ENCODE measurements at places on chromosomes 13 and 19.

DNA sequence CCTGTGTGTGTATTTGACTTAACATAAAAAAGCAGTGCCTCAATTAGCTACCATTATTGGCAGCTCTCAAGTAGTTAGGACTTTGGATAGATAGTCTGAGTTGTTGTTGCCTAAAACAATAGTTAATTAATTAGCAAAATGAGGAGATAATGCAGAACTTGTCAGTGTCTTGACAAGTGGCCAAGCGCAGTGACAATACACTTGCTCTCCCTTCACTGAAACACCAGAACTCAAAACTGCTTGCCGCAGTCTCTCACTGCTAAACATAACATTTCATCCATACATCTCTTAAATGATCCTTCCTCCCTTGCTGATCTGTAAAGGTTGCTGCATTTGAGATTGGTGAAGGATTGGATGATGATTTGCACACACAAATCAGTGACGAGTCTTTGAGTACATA lies 61.7 kb downstream of the ARHGAP35 start:
- DNase-seq = no peak

DNA sequence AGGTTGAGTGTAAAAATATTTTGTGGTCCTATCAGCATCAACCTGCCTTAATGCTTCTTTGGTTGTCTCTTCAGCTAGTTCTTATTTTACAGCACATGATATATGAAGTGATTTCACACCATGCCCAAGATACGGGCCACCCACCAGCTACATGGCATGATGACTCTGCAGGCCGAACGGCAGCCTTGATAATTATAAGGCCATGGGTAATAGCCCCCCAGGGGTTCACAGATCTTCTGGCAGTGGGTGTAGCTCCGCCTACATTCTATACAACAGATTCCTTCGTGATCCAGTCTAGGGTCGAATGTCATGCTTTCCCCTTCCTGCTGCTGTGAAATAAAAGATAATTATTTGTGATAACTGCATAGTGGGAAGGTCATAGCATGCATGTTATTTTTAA lies 36.1 kb downstream of the CNMD start:
- no peak for DNase-seq

GRCh38 chr19:4264812-4265211 lies 14.3 kb upstream of the SHD start:
- DNase-seq = peak; percentile 5

DNA sequence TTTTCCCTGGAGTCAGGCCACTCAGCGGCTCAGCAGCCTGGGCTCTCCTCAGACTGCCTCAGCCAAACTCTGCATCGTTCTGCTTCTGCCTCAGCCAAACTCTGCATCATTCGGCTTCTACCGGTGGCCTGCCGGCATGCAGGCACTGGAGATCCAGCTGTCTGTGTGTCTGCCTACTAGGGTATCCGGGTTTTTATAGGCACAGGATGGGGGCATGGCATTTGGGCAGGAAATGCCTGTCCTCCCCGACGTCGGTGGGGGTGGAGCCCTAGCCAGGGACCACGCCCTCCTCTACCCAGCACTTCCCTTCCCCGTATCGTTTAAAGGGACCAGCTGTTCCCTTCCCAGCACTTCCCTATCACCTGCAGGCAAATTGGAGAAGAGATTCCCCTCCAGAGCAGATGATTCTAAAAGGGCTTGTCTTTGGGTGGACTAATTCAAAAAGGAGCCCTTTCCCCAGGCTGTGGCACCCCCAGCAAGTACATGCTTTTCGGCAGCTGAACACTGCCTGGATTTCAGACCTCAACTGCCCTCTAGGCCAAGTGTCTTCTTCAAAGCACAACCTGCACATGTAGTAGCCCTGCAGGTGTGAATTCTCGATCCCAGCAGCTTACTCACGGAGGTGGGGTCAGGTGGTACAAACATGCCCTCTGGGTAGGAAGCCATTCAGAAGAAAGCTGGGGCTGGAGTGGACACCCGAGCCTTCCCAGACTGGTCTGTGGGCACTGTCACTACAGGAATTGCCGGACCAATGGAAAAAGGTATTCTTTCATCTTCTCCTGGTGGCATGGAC lies 25.4 kb upstream of the GPR12 start:
- no peak for DNase-seq

GRCh38 chr19:44576843-44577565 lies 36.4 kb upstream of the IGSF23 start:
- DNase-seq = no peak

DNA sequence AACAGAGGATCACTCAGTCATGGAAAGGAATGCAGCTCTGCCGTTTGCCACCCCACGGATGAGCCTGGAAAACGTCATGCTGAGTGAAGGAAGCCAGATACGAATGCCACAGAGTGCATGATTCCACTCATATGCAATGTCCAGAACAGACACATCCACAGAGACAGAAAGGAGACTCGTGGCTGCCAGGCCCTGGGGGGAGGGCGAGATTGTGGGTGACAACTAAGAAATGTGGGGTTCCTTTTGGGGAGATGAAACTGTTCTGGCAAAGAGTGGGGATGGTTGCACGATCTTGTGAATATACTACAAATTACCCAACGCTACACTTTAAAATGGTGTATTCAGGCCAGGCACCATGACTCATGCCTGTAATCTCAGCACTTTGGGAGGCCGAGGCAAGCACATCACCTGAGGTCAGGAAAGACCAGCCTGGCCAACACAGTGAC lies 27.2 kb upstream of the NAPA start:
- DNase-seq = no peak

GRCh38 chr19:18089726-18090125 lies 3.0 kb upstream of the IL12RB1 start:
- DNase-seq = no peak
